ENCODE measurements at places on chromosomes 3 and 15.

- DNase-seq = no peak
Observed at GRCh38 chr3:10170915-10171478, 6.3 kb downstream of the IRAK2 start.

DNA sequence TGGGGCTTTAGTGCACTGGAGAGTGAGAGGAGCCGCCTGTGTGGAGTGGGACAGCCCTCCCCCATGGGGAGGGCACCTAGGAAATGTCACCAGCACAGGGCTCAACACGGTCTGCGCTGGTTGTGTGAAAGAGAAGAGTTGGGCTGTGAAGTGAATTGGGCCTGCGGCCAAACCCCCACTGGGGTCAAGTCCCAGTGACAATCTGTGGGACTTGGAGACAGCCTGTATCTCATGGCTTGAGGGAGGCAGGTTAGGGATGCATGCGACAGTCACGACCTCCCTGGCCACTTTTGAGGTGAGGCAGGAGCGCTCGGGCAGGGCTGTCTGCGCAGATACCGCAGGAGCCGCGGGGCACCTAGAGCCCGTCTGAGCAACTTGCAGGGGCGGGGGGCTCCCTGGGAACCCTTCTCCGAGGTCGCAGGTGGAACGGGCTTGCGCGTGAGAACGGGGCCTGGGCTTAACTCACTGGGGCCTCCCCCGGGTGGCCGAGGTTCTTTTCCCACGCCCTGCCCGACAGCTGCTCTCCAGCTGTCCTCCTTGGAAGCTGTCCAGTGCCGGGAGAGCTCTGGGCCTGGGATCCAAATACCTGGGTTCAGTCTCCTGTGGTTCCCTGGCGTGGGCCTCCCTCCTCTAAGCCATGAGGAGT is 77.4 kb downstream of the SNRK start:
- DNase-seq = no peak

DNA sequence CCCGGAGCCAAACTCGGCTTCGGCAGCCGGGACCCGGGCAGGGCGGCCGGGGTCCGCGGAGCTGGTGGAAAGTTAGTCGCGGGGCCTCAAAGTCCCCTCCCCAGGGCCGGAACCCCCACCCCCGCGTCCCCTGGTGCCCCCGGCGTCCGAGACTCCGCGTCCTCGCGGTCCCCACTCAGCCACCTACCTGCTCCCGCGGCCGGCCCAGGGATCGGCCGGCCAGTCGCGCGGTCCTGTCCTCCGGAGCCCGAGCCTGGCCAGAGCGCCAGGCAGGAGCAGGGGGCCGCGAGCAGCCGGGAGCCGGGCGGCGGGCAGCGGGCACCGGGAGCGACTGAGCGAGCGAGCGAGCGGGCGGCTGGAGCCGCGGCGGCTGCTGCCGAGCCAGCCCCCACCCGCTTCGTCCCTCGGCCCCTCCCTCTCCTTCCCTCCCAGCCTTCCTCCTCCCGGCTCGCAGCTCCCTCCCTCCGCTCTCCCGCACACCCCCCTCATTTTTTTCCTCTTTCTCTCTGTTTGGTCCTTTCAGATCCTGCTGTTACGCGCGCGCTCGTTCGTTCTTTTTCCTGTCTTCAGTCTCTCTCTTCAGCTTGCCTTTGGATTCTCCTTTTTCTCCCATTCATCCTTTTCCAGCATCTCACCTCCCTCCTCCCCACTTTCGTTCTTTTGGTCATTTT is at the start of gene MEGF11:
Gene MEGF11 (minus strand): TSS at position 333 of the 671 bp plus-strand sequence. CDS start 125,347 bp downstream, outside the sequence.
- no peak for DNase-seq

DNA sequence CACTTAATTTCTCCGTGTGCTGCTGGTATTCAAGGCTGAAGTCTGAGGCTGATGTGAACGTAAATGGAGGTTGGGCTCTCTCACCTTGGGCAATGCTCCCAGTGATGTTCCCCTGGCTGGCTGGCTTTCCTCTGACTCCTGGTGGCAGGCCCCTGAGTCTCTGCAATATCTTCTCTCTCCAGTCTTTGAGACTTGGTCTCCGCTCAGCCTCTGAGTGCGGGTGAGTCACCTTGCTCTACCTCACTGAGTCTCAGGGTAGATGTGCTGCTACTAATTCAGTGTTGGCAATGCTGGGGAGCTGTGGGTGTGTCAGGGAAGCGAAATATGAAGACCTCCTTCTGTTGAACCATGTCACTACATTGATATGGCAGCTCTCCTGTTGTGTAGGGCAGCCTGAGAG is 31.3 kb upstream of the TRIM59 start:
- no peak for DNase-seq

DNA sequence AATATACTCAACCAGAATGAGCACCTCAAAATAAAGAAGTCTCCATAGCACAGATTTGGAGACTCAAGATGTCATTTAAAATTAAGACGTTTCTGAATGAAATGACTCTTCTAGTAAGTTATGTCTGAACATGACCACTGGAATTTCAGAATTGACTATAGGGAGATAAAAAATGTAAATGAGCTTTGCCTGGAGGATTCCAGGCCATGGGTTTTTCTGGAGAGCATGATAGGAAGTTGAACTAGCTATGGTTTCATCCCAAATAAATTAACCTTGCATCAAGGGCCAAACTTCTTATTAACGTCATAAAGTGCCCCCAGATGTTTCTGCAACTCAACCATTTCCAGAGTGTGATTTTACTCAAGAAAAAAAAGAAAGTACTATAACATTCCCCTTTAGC is 222.6 kb upstream of the NR2F2 start:
- DNase-seq = no peak

DNA sequence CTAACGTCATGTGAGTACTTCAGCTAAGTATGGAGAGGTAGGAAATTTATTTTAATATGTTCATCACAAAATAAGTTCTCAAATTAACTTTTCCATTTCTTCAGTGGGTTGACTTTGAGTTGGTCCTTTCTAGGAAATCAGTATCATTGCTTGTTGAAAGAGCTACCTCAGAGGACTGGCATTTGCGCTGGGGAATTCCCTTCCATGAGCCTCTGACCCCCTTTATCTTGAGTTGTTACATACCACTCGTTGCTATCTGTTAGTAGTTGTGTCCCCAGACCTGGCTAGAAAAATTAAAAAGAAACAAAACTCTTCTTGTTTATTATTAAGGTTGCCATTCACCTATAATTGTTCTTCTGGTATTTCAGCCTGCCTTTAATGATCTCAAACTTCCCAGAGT is 96.8 kb upstream of the ROBO2 start:
- no peak for DNase-seq

GRCh38 chr3:59440285-59441028 is 390.6 kb upstream of the CFAP20DC start:
- no peak for DNase-seq
